ENCODE measurements at places on chromosomes 7 and 10.

GRCh38 chr10:8043569-8044306 lies 10.8 kb upstream of the GATA3 start:
- DNase-seq = no peak

- DNase-seq = no peak
Observed at GRCh38 chr7:155344270-155344617, 46.6 kb downstream of the INSIG1 start.

DNA sequence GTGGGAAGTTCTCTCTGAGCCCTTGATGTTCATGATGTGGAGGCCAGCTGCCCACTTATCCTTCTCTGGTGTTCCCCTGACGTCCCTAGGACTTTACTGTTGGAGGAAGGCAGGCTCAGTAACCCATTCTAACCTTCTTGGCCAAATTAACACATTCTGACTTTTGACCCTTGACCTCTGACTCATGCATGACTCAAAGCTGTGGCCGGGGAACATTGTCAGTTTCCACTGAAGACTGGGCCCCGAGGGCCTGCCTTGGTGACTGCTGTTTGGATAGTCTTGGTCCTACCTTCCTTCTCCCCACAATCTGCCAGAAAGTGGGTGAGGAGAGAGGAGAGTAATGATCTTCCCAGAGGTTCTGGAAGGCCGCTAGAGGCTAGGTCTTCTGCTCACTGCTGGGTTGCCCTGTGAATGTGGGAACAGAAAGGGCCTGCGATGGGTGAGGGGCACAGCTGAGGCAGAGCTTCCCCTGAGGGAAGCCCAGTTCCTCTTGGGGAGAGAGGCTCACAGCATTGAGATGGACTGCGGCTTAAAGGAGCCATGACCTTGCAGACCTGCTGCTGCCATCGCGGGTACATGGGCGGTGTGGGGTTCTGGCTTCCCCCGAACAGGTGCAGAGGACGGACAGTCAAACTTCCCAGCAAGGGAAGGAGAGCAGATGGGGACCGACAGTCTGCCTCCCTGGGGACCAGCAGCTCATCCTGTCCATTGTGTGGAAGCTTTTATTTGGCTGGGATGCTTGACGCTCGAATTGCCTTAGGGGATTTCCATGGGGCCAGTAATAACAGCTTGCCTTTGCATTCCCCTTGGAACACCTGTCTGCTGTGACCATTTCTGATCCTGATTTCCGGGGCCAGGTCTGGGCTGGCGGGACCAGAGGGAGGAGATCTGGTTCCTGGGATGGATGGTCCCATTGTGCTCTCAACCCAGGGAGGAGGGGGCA lies 43.8 kb downstream of the ADAMTS14 start:
- DNase-seq = no peak

DNA sequence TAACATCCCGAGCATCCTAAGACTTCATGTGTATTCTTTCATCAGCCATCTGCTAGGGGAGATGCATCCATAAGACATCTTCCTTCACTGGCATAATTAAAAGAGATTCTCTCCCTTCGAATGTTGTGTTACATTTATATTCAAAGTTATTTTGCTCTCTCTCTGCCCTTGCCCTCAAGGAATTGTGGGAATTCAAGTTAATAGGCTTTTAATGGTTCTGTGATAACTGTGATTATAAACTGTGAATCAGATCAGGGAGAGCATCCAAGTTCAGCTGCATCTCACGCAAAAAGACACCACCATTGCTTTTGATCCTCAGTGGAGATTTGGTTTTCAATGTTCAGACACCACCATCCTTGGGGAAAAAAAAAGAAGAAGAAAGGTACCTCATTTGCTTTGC lies 9.2 kb upstream of the TEX36 start:
- DNase-seq = no peak

GRCh38 chr7:132592936-132593335 lies 16.7 kb upstream of the PLXNA4 start:
- DNase-seq = no peak

GRCh38 chr10:129524936-129525335 lies 57.9 kb downstream of the MGMT start:
- DNase-seq = no peak

- DNase-seq = no peak
Observed at GRCh38 chr10:87740254-87740655, 77.8 kb downstream of the ATAD1 start.

GRCh38 chr7:103613655-103614642 lies 167.9 kb upstream of the SLC26A5 start:
- DNase-seq = no peak

- DNase-seq = no peak
Observed at GRCh38 chr7:31997423-31997822, 72.8 kb downstream of the PDE1C start.

DNA sequence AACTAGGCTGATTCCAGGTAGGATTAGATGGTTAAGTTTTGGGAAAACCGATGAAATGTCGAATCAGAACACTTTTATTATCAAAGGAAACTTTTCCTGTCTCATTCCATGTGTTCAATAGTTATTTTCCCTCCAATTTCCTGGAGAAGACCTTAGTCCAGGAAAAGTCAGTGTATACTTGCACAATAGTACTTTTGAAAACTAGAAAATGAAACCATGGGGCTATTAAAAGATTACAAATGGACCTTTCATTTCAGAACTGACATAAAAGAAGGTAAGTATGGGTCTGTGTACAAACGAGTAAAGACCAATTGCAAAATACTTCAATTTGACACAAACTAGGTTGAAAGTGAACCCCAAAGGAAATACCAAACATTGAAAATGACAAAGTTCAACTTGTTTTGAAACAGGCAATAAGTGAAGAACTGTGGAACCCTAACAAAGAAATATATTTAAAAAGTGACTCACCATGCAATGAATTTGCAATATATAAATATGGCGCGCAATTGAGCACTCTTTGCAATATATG lies 2.1 kb downstream of the AVPI1 start:
- no peak for DNase-seq

GRCh38 chr10:121002586-121003205 lies 151.5 kb downstream of the WDR11 start:
- DNase-seq = no peak

DNA sequence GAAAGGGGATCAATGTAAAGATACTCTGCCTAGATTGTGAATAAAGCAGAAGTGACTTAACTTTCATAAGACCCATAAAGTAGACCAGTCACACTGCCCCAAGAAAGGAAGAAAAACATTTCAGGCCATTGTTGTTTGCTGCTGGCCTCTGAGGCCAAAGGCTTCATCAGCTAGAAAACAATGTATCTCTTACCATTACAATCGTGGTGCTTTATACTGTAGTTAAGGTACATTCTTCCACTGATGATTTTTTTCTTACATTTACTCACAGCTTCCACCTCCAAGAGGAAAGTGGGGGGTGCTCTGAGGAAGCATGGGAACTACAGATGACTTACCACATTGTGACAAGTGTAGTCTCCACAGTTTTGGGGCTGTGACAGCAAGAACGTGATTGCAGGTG lies 68.6 kb downstream of the NRG3 start:
- no peak for DNase-seq

GRCh38 chr7:82578430-82578829 lies 134.9 kb upstream of the CACNA2D1 start:
- no peak for DNase-seq

- DNase-seq = no peak
Observed at GRCh38 chr10:23951841-23952240, 257.1 kb upstream of the KIAA1217 start.

- DNase-seq = no peak
Observed at GRCh38 chr7:148050492-148051158, 539.9 kb upstream of the C7orf33 start.

DNA sequence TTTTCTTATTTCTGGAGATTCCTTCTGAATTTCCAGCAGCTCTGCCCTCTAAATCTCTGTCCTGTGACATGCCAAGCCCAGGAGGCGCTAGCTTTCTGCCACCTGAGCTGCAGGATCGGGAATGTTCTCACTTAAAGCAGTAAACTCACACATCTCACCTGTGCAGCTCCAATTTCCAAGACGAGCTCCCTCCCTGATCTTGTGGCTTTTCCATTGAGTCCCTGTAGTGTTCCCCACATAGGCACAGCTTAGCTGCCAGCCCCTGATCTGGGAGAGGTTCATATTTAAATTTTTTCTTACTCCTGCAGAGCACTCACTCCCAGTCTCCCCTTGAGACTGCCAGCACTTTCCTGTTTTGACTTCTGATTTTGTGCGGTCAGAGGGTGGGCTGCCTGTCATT lies 479.3 kb downstream of the GLRX3 start:
- no peak for DNase-seq

DNA sequence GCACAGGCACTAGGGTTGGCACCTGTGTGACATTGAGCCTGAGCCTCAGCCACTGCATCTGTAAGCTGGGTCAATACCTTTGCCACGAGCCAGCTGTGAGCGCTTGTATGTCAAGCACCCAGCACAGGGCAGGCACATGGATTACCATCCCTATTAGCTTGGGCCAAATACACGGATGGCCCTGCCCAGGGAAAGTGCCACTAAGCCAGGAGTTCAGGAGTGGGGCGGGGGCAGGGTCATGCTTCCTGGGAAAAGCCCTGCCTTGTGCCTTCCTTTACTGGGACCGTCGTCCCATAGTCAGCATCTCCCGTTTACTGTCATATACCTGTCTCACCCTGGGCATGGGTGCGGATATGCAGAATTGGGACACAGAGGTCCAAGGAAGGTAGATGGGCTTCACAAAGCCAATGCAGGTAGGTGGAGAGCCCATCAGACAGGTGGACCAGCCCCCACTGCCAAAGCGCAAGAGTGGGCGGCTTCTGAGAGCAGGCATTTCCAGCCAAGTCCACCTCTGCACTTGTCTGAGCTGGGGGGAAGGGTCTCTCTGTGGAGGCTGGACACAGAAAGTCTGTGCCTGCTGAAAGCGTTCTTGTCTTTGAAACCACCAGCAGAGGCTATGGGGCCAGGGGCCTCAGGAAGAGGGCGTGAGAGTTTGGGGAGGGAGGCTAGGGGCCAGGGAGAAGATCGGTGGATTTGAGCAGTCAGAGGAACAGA lies 72.6 kb downstream of the VWA2 start:
- no peak for DNase-seq

- DNase-seq = peak; percentile 56
Observed at GRCh38 chr7:151342102-151342646, 562 bp downstream of the NUB1 start.

GRCh38 chr7:69982197-69982596 lies 383.9 kb downstream of the AUTS2 start:
- DNase-seq = no peak

- DNase-seq = no peak
Observed at GRCh38 chr10:30558411-30558810, 71.1 kb downstream of the LYZL2 start.

DNA sequence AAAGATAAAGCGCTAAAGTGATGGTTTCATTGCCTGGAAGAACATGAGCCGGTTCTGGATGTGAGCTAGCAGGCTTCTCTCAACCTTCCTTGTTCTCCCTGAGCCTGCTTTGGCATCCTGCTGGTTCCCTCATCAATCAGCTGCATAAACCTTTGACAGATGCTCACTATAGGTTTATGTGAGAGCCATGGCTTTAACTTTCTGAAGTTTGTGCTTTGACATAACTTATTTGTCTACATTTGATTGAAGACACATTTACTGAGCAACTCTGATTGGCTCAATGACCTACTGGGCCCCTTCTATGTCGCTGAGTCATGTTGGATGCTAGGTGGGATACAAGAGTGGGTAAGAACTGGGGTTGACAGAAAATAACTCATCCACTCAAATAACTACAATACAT lies 192.0 kb downstream of the ADAM12 start:
- no peak for DNase-seq

- DNase-seq = no peak
Observed at GRCh38 chr7:132398253-132398925, 177.9 kb downstream of the PLXNA4 start.

GRCh38 chr7:80830010-80830409 lies 88.8 kb downstream of the SEMA3C start:
- no peak for DNase-seq

GRCh38 chr10:3264161-3264761 lies 91.7 kb upstream of the PITRM1 start:
- no peak for DNase-seq

DNA sequence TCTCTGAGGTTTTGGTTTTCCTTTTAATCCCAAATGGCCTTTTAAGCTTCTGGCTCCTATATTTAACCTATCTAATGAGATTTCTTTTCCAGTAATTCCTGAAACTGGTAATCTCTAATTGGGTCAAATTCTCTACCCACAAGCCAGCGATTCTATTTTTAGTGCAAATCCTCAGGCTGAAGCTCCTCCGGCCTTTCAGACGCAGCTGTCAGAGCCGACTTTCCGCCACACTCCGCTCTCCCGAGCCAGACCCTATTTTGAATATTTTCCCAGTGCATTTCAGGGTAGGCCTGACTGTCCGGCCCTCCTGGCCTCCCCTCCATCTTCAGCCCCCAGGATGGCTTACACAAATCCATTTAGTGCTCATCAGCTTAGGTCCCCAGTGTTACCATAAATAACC lies 9.7 kb upstream of the ADCY1 start:
- DNase-seq = no peak

- no peak for DNase-seq
Observed at GRCh38 chr7:107171496-107171895, 2.7 kb downstream of the HBP1 start.

GRCh38 chr7:41588341-41588740 lies 114.5 kb downstream of the INHBA start:
- no peak for DNase-seq

- no peak for DNase-seq
Observed at GRCh38 chr10:62426600-62426999, 52.4 kb downstream of the ZNF365 start.

GRCh38 chr10:33139181-33139646 lies 181.2 kb upstream of the ITGB1 start:
- DNase-seq = peak; percentile 97

DNA sequence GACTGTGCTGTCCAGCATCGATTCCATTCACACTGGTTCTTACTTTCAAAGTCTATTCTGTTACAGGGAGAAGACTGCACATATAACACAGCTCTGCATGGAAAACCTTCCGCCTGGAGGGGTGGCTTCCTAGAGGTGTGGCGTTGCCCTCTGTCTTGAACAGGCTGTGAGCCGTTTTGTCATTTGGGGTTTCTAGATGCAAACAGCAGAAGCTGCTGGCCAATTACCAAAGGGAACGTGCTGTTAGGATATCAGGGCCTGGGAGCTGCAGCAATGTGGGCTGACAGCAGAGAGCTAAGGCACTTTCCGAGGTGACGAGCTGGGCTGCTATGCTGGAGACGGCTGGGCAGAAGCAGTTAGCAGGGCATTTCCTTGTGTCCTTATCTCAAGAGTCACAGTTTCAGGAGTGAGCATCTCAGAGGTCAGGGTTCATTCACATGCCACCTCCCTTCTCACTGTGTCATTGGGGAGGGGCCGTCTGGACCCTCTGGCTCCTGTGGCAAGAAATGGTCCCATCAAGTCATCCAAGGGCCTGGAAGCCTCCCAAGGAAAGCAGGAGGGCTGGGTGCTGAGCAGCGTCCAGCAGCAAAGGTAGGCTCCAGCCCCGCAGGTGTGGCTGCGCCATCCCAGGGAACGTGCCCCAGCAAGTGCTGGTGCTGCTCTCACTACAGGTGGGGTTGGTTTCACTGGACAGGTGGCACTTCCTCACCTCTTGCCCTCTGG lies 106.5 kb downstream of the WDR37 start:
- DNase-seq = no peak

GRCh38 chr7:87170828-87171227 lies 18.6 kb downstream of the DMTF1 start:
- no peak for DNase-seq

- no peak for DNase-seq
Observed at GRCh38 chr7:69067397-69067796, 530.9 kb upstream of the AUTS2 start.
